ENCODE measurements at places on chromosomes 13 and 19.

GRCh38 chr19:40277356-40278059 is 7.6 kb downstream of the AKT2 start:
- no peak overlapping the region for H3K4me3 ChIP-seq
- no peaks in the 10 kb centered on the region for H3K27me3 ChIP-seq
- H3K4me1 ChIP-seq = peaks cover 4% of the 10 kb centered on the region
- no peak overlapping the region for H3K27ac ChIP-seq

GRCh38 chr13:85661675-85662074 is 137.5 kb downstream of the SLITRK6 start:
- DNase-seq = no peak
- no peaks in the 10 kb centered on the region for H3K4me1 ChIP-seq
- no peak overlapping the region for H3K27ac ChIP-seq
- H3K27me3 ChIP-seq = no peaks in the 10 kb centered on the region
- no peak overlapping the region for H3K4me3 ChIP-seq

GRCh38 chr19:788983-789700 is 8.1 kb upstream of the PTBP1 start:
- peak; percentile 31 for DNase-seq
- H3K4me1 ChIP-seq = peaks cover 4% of the 10 kb centered on the region
- H3K4me3 ChIP-seq = no peak overlapping the region
- H3K36me3 ChIP-seq = no peaks in the 10 kb centered on the region
- H3K27ac ChIP-seq = peak overlapping the region; percentile 23

GRCh38 chr19:56319991-56320390 is 5.4 kb upstream of the ZSCAN5A start:
- no peaks in the 10 kb centered on the region for H3K36me3 ChIP-seq
- peaks cover 4% of the 10 kb centered on the region for H3K4me1 ChIP-seq
- no peak overlapping the region for H3K4me3 ChIP-seq
- DNase-seq = no peak

GRCh38 chr13:39091586-39091985 is 53.3 kb downstream of the NHLRC3 start:
- H3K4me1 ChIP-seq = no peaks in the 10 kb centered on the region
- H3K27ac ChIP-seq = no peak overlapping the region
- H3K4me3 ChIP-seq = no peak overlapping the region
- H3K27me3 ChIP-seq = no peaks in the 10 kb centered on the region
- no peaks in the 10 kb centered on the region for H3K36me3 ChIP-seq

DNA sequence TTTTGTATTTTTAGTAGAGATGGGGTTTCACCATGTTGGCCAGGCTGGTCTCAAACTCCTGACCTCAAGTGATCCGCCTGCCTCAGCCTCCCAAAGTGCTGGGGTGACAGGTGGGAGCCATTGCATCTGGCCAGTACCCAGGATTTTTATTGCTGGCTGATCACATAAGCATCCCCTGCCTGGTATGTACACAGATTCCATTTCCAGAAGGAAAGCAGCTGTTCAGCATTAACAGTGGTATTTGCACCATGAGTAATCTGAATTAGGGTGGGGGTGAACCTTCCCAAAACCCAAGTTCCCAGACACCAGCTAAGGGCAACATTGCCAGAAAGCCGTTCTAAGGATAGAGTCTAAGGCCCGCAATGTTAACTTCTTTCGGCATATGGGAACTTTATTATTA is 7.3 kb downstream of the ZNF555 start:
- H3K36me3 ChIP-seq = peaks cover 4% of the 10 kb centered on the region
- no peak overlapping the region for H3K27ac ChIP-seq
- no peaks in the 10 kb centered on the region for H3K27me3 ChIP-seq
- H3K4me1 ChIP-seq = no peaks in the 10 kb centered on the region
- no peak overlapping the region for H3K4me3 ChIP-seq

DNA sequence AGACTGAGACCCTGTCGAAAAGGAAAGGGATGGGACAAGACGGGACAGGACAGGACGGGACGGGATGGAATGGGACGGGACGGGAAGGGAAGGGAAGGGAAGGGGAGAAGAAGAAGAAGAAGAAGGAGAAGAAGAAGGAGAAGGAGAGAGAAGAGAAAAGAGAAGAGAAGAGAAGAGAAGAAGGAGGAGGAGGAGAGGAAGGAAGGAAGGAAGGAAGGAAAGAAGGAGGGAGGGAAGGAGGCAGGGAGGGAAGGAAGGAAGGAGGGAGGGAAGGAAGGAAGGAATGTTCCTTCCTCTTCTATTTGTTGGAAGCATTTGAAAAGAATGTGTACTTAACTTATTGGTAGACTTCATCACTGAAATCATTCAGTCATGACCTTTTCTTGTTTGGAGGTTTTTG is 9.6 kb upstream of the SHFL start:
- no peak overlapping the region for H3K27ac ChIP-seq
- H3K4me1 ChIP-seq = no peaks in the 10 kb centered on the region
- no peaks in the 10 kb centered on the region for H3K27me3 ChIP-seq
- no peak for DNase-seq
- H3K36me3 ChIP-seq = no peaks in the 10 kb centered on the region

DNA sequence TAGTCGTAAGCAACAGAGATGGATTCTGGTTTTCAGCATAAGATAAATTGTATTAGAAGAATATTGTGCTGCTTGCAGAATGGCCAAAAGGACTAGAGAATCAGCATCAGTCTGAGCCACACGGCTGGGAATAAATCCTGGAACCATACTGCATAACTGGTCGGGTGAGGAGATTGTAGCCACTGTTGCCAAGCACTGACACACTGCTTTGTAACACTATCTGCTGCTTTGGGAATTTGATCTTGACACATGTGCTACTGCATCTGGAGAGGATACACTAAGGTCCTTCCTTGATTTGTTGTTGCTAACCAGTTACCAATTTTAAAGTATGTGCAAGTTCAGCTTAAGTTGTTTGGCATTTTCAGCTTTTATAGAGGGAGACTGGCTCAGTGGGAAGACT is 1.9 kb downstream of the HNRNPA1L2 start:
- H3K27me3 ChIP-seq = no peaks in the 10 kb centered on the region
- H3K4me3 ChIP-seq = no peak overlapping the region
- DNase-seq = peak; percentile 1
- no peak overlapping the region for H3K27ac ChIP-seq
- H3K4me1 ChIP-seq = no peaks in the 10 kb centered on the region
- H3K36me3 ChIP-seq = no peaks in the 10 kb centered on the region

DNA sequence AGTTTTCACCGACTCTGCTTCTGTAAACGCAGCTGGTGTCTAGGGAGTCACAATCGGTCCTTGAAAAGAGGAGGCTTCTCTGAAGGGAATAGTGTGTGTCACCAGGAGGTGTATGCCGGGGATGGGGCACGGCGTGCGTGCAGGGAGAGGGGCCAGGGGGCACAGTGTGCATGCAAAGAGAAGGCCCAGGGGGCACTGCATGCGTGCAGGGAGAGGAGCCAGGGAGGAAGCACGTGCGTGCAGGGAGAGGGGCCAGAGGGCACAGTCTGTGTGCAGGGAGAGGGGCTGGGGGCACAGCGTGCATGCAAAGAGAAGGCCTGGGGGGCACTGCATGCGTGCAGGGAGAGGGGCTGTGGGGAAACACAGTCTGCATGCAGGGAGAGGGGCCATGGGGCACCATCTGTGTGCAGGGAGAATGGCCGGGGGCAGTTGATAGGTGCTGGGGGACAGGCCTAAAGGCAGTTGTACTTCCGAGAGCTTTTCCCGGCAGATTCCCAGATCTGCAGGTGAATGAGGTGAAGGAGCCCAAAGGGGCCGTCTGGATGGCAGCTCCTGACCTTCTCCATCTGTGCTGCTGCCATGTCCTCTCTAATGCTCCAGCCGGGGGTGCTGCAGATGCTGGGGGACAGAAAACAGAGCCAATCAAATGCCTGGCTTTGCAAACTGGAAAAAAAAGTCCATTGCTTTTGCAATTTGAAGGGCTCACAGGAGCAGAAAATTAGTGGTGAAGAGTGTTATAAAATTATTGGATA is 36.4 kb downstream of the ATP11A start:
- no peak overlapping the region for H3K4me3 ChIP-seq
- no peaks in the 10 kb centered on the region for H3K27me3 ChIP-seq
- H3K4me1 ChIP-seq = no peaks in the 10 kb centered on the region
- H3K36me3 ChIP-seq = no peaks in the 10 kb centered on the region
- no peak for DNase-seq
- H3K27ac ChIP-seq = no peak overlapping the region

GRCh38 chr13:81957121-81957520 is 1616.2 kb upstream of the SPRY2 start:
- H3K27ac ChIP-seq = no peak overlapping the region
- no peaks in the 10 kb centered on the region for H3K36me3 ChIP-seq
- H3K4me3 ChIP-seq = no peak overlapping the region
- no peaks in the 10 kb centered on the region for H3K4me1 ChIP-seq

DNA sequence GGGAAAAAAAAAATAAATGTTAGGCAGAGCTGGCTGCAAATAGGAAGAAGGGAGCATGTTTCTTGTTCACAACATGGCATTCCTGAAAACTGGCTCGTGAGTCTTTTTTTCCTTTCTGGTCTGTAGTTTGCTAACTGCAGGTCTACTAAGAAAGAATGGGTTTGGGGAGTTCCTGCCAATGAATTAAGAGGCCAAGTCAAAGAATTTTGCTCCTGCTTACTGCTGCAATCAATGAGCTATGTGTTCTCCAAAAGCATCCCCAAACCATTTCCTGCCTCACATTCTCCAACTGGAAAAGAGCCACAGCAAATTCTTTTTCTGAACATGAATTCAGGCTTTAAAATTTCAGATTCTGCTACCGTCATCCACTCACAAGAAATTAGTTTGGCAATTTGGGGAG is 88.6 kb downstream of the DCT start:
- no peaks in the 10 kb centered on the region for H3K27me3 ChIP-seq
- no peak overlapping the region for H3K27ac ChIP-seq
- no peak overlapping the region for H3K4me3 ChIP-seq
- DNase-seq = no peak
- no peaks in the 10 kb centered on the region for H3K36me3 ChIP-seq

DNA sequence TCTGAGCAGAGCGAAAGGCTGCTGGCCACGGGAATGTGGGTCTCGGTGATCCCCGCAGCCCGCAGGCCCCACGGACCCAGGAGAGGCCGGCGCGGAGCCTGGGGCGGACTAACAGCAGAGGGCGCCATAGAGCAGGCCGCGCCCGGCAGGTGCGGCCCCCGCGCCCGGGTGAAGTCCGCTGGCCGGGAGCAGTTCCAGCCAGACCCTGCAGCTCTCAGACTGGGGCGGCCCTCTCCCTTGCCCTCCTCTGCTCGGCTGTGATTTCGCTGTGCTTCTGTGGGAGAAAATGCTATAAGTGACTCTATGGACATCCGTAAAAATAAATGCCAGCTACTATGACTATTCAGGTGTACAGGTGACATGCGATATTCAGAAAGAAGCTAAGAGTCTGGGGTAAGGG is 37.7 kb downstream of the GSX1 start:
- no peaks in the 10 kb centered on the region for H3K36me3 ChIP-seq
- peak; percentile 11 for DNase-seq
- no peaks in the 10 kb centered on the region for H3K27me3 ChIP-seq

- no peak for DNase-seq
- no peak overlapping the region for H3K4me3 ChIP-seq
- H3K4me1 ChIP-seq = no peaks in the 10 kb centered on the region
- no peak overlapping the region for H3K27ac ChIP-seq
- no peaks in the 10 kb centered on the region for H3K36me3 ChIP-seq
Observed at GRCh38 chr13:92827503-92827902, 399.1 kb upstream of the GPC6 start.

- no peak for DNase-seq
- no peaks in the 10 kb centered on the region for H3K4me1 ChIP-seq
- no peak overlapping the region for H3K4me3 ChIP-seq
- H3K27ac ChIP-seq = no peak overlapping the region
- no peaks in the 10 kb centered on the region for H3K36me3 ChIP-seq
Observed at GRCh38 chr13:109361562-109362289, 424.7 kb downstream of the IRS2 start.

- H3K27ac ChIP-seq = no peak overlapping the region
- no peak for DNase-seq
- no peak overlapping the region for H3K4me3 ChIP-seq
- H3K36me3 ChIP-seq = no peaks in the 10 kb centered on the region
- H3K4me1 ChIP-seq = no peaks in the 10 kb centered on the region
Observed at GRCh38 chr19:8069096-8069973, 16.8 kb downstream of the CCL25 start.

- DNase-seq = no peak
- H3K4me3 ChIP-seq = no peak overlapping the region
- no peaks in the 10 kb centered on the region for H3K36me3 ChIP-seq
- no peak overlapping the region for H3K27ac ChIP-seq
Observed at GRCh38 chr19:9507285-9507684, 8.9 kb upstream of the ZNF560 start.

DNA sequence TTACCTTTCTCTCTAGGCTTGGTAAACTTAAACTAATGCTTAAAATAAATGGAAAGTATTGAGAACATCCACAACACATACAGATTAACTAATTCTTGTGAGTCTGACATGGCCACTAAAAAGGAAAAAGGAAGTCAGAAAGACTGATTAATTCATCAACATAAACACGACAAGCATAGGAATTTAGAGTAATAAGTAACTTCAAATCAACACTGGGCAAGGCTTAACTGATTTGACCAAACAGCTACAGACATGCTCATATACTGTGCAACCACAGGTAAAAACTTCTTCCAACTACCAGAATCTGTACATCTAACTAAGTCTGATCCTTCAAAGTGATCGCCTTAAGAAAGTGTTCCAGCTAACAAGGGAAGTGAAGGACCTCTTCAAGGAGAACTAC is 20.5 kb downstream of the UGGT2 start:
- DNase-seq = no peak
- no peak overlapping the region for H3K27ac ChIP-seq
- H3K4me1 ChIP-seq = no peaks in the 10 kb centered on the region
- H3K27me3 ChIP-seq = no peaks in the 10 kb centered on the region

DNA sequence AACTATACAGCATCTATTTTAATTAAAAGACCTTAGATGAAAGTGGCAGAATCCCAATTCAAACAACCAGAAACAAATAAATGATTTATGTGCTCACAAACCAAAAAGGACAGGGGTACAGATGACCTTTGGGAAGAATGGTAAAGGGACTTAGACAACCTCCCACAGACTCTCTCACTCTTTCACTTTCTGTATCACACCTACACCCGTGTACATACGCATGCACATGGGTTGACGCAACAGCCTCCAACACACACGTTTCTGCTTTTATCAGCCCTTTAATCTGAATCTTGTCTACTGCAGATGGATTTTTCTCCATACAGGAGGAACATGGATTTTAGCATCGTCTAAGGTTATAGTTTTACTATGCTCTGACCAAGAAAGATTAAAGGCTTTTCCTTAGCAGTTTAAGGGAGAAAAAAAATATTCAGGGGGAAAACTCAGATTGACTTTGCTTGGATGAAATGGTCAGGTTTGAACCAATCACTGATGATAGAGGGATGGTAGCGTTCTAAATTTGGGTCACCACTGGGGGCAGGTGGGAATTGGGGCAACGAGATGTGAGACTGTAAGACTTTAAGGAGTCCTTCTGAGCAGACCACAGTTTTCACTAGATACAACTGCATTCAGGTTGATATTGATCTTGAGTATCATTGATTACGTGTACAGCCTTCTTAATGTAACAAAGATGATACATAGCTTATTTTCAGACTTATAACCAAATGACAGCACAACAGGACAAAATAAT is 166.1 kb downstream of the ITGBL1 start:
- H3K27me3 ChIP-seq = no peaks in the 10 kb centered on the region
- no peak for DNase-seq
- H3K27ac ChIP-seq = no peak overlapping the region
- H3K4me3 ChIP-seq = no peak overlapping the region
- H3K36me3 ChIP-seq = no peaks in the 10 kb centered on the region

GRCh38 chr19:56109226-56109625 is 11.9 kb downstream of the ZNF787 start:
- H3K4me1 ChIP-seq = peaks cover 25% of the 10 kb centered on the region
- H3K4me3 ChIP-seq = peak overlapping the region; percentile 11
- DNase-seq = no peak
- H3K27me3 ChIP-seq = no peaks in the 10 kb centered on the region

All from fibroblast of lung (primary cell).